ENCODE measurements at places on chromosomes 1 and 21. TPM values are rescaled to one million over a fixed set of nuclear protein-coding genes. Genes with fewer than 3 reads are reported as not detected.

Gene SELL
- polyA plus RNA-seq, result 2.1 TPM

GRCh38 chr1:109838838-109839240, 71.8 kb upstream of the CSF1 start:
- DNase-seq, result no peak

DNA sequence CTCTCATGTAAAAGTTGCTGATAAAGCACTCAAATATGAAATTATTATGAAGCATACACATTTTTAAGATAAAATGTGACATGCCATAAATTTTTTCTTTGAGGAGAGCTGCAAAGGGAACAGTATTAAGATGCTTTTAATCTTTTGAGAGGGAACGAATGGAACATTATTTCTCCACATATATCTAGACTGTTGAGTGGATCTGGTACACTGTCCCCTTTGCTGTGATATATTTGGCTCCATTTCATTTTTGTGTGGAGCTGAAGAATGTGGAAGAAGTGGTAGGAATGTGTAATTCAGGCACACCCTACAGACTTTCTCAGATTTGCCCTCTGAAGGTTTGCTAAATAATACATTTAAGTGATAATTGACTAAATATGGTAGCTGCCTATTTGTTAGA, 31.7 kb downstream of the PGM1 start:
- DNase-seq, result no peak

Gene THEM5
- 0.45 TPM for polyA plus RNA-seq

Gene SMIM1
- 66.0 TPM for polyA plus RNA-seq

- no peak for DNase-seq
Observed at GRCh38 chr1:11888206-11888876, 29.6 kb upstream of the NPPB start.

GRCh38 chr1:154589780-154590179, 18.2 kb downstream of the ADAR start:
- no peak for DNase-seq

Gene C1orf159
- 9.4 TPM for polyA plus RNA-seq

- DNase-seq, result no peak
Observed at GRCh38 chr1:116769994-116770393, 15.8 kb downstream of the CD2 start.

Gene MTARC2
- polyA plus RNA-seq, result 93.5 TPM

Gene SDE2
- 16.7 TPM for polyA plus RNA-seq

Gene TBX19
- polyA plus RNA-seq, result 2.3 TPM

DNA sequence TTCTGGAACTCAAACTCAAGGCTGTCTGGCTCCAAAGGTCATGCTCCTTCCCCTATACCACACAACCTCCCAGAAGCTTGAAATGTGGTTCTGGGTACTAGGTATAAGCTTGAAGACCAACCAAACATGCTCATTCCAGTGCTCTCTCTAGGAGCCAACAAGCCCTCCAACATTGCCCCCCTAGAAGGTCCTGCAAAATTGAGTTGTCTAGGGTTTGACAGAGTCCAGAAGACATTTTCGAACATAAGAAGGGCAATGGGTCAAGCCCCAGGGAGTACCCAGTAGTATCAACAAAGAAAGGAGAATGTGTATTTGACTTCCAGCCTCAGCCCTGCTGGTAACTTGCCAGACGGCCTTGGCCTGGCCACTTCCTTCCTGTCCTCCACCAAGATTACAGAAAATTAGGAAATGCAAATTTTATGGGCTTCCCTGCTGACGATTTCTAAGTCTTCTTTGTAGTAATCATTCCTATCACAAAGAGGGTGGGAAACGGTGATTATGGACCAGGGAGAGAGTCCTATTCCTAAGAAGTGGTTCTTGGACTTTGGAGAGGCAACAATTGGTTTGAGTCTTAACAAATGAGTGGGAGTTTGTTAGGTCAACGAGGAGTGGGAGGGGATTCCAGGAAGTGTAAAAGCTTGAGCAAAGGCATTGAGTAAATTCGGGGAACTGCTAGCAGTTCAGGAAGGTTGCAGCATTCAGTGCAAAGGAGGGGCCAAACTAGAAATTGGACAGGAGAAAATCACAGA, 18.7 kb upstream of the SLAMF1 start:
- no peak for DNase-seq

Gene CD58
- polyA plus RNA-seq, result 28.6 TPM

Gene VANGL2
- polyA plus RNA-seq, result 18.8 TPM

DNA sequence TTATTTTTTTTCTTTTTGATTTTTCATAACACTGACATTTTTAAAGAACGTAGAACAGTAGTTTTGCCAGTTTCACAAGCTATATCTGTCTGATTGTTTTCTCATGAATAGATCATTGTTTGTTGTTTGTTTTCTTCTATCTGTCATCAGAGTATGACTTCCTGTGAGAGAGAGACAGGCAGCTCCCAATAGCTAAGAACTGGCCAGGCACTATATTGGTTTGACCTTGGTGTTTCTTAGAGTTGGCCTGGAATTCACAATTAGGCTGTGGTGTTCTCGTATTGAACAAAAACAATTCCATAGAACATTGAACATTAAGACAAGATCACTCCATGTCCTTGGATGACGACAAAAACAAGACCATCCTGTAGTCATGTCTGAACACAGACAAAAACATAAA, 43.4 kb downstream of the RPS6KC1 start:
- DNase-seq, result no peak

Gene ESPN
- 256 TPM for polyA plus RNA-seq

DNA sequence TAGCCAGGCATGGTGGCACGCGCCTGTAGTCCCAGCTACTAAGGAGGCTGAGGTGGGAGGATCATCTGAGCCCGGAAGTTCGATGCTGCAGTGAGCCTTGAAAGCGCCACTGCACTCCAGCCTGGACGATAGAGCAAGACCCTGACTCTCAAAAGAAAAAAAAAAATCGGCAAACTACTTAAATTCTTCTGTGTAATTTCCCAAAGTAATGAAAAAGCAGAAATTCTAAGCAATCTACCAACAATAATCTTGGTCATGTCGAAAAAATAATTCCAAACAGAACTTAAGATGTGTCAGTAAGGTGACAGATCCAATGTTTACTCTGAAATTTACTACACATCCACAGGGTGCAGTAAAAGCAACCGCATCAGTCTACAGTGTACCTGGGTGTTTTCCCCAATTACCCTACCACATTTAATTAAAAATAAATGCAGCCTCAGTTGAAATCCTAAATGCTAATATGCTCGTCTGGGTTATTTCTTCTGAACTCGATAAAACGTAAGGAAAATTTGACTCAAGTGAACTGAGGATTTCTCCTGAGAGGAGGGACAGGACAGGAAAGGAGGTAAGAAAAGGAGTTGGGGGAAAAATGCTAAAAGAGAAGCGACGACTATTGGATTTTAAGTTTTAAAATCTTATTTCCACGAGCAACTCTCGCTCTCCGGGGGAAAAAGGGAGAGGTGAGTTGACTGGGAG, 801 bp downstream of the EPRS1 start:
- no peak for DNase-seq

GRCh38 chr1:59243550-59243949, 53.3 kb upstream of the FGGY start:
- no peak for DNase-seq

GRCh38 chr1:196689001-196689400, 37.2 kb downstream of the CFH start:
- DNase-seq, result no peak

GRCh38 chr1:192713921-192714320, 78.0 kb downstream of the RGS13 start:
- no peak for DNase-seq

Gene DPT
- polyA plus RNA-seq, result 11.4 TPM

DNA sequence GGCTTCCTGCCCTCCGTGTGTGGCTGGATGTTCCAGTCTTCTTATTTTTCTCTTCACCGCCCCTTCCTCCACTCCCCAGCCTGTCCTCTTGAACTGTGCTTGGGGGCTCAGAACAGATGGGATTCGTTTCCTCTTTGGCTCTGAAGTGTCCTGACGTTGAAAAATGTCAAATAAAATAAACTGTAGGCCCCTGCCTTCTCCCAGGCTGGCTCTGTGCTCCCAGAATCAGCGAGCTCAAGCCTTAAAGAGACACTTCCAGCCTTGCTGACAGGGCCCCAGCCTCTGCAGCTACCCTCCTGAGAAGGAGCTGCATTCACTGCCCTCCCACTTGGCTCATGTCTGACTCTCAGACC, 104.2 kb upstream of the IPO9 start:
- peak; percentile 34 for DNase-seq

Gene CDA
- polyA plus RNA-seq, result 0.64 TPM

Gene USH2A
- polyA plus RNA-seq, result 0.06 TPM

DNA sequence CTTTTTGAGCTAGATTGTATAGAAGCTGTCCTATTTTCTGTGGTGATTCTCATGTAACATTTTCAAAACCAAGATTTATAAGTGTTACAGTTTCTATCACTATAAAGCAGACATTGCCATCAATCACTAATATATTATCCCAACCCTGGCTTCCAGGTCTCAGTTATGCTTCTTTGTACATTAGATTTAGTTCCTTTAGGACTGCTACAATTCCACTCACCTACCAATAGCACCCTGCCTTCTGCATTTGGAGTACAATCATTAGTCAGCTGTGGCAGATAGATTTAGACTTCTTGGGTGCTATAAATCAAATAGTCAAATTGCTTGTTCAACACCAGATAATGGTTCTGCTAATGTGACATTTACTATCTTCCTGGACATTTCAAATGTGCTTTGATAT, 281.6 kb downstream of the BRINP3 start:
- no peak for DNase-seq

- no peak for DNase-seq
Observed at GRCh38 chr1:27233667-27234048, 774 bp upstream of the WDTC1 start.

Gene LCE3D
- polyA plus RNA-seq, result not detected

GRCh38 chr21:43207868-43208267, 39.1 kb downstream of the CRYAA start:
- no peak for DNase-seq

- no peak for DNase-seq
Observed at GRCh38 chr1:172236958-172237357, 183.5 kb upstream of the C1orf105 start.

GRCh38 chr1:98437540-98437939, 224.0 kb upstream of the SNX7 start:
- no peak for DNase-seq

Gene PTGER3
- polyA plus RNA-seq, result 8.1 TPM

Gene CDC7
- polyA plus RNA-seq, result 9.9 TPM

Gene FCAMR
- 5.3 TPM for polyA plus RNA-seq

GRCh38 chr1:202852163-202852904, 36.6 kb downstream of the RABIF start:
- no peak for DNase-seq

- no peak for DNase-seq
Observed at GRCh38 chr1:2566101-2567045, 10.2 kb downstream of the TNFRSF14 start.

GRCh38 chr1:170790651-170791071, 126.7 kb downstream of the PRRX1 start:
- DNase-seq, result no peak

GRCh38 chr1:69567652-69568420, at the start of gene LRRC7:
Gene LRRC7, plus strand, starts transcription at chr1:69567922. Its CDS starts 718 bp downstream, at chr1:69568640.
- DNase-seq, result peak; percentile 35

DNA sequence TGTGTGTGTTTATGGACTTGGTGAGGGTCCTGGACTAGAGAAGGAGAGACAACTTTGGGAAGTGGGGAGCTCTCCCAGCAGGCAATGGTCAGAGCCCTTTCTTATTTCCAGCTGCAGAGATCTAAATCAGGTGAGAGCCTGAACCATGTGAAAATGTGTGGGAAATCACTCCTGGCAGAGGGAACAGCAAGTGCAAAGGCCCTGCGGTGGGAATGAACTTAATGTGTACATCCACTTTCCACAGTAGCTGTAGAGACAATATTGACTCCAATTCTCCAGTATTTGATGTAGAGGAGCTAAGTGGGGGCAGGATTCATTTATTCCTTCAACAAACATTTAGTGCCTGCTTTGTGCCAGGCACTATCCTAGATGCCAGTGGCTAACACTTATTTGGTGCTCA, 14.7 kb upstream of the POU3F1 start:
- DNase-seq, result no peak

Gene KLHDC8A
- 8.7 TPM for polyA plus RNA-seq

Gene DARS2
- 23.6 TPM for polyA plus RNA-seq

DNA sequence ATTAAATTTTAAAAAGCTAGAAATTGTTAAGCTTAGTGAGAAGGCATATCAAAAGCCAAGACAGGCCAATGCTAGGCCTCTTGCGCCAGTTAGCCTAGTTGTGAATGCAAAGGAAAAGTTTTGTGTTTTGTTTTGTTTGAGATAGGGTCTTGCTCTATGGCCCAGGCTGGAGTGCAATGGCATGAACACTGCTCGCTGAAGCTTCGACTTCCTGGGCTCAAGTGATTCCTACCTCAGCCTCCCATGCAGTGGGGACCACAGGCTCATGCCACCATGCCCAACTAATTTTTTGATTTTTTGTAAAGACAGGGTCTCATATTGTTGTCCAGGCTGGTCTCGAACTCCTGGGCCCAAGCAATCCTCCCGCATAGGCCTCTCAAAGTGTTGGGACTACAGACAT, 40.3 kb downstream of the TRIM33 start:
- no peak for DNase-seq

Data from large intestine (tissue), 12 donors.